ENCODE measurements at places on chromosomes 1 and 21. TPM values are rescaled to one million over a fixed set of nuclear protein-coding genes. Genes with fewer than 3 reads are reported as not detected.

DNA sequence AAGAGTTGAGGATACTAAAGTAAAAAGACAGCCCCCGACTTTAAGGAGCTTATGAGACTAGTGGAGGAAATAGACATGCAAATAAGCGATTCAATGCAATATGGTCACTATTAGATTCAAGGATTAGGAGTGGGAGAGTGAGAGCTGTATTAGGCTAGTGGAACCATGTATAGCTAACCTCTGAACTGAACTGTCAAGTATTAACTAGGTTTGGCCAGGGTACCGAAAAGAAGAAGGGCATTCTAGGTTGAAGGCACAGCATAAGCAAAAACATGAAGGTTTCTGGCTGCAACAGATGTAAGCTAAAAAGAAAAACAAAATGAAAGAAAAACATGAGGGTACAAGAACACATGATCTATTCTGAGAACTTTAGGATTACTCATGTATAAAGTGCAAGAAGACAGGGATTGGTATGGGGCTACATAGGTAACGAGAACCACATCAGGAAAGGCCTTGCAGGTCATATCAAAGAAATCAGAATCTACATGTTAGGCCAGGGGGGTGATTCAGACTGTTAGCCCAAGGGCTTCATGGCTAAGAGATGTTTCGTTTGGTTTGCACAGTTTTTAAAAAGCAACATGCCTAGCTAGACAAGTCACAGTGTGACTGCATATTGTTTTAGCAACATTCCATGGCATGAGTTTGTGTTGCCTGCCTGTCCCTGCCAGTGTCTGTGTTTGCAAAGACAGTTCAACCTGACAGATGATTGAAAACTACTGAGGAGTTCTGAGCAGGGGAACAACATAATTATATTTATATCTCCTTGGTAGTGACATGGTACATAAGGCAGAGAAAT is 54.4 kb upstream of the HAO2 start:
- no peak for DNase-seq

DNA sequence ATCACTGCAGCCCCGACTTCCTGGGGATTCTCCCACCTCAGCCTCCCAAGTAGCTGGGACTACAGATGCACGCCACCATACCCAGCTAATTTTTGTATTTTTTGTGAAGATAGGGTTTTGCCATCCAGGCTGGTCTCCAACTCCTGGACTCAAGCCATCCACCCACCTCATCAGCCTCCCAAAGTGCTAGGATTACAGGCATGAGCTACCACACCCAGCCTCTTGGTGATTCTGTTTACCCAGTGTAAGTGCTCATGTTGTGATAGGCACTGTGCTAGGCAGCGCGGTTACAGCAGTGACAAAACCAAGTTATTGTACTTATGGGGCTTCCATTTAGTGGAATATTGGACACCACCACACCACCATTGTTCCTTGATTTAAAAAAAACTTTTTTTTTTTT is 9.7 kb upstream of the STX12 start:
- DNase-seq, result no peak

DNA sequence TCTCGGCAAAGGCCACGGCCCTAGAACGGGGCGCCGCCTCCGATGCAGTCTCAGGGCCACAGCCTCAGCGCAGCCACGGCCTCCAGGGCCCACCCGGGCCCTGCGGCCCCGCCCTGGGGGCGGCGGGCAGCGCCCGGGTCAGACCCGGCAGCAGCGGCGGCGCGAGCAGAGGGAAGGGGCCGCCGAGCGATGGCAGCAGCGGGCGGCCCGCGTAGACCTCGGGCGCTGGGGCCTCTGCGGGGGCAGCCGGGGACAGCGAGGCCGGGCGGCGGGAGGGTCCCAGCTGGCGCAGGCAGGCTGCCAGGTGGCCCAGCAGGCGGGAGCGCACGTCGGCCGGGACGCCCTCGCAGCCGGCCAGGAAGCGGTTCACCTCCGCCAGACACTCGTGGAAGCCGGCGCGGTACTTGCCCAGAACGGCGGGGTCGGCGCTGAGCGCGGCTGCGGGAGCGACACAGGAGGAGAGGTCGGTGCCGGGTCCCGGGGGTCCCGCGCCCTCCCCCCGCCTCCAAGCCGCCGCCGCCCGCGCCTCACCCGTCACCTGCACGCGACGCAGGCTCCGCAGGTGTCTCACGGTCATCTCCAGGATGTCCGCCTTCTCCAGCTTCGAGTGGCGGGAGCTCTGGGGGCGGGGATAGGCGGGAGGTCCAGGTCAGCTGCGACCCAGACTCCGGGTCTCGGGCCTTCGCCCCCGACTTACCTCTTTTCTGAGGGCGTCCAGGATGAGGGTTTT is 737 bp downstream of the HES4 start:
- no peak for DNase-seq

- DNase-seq, result no peak
Observed at GRCh38 chr1:169184812-169185211, 78.3 kb downstream of the ATP1B1 start.

- no peak for DNase-seq
Observed at GRCh38 chr1:8693107-8693506, 124.3 kb downstream of the RERE start.

- peak; percentile 90 for DNase-seq
Observed at GRCh38 chr1:27504588-27505419, 14.8 kb upstream of the WASF2 start.

HCN3 gene
- 4.0 TPM for polyA plus RNA-seq

IFNAR1 gene
- 24.3 TPM for polyA plus RNA-seq

DNA sequence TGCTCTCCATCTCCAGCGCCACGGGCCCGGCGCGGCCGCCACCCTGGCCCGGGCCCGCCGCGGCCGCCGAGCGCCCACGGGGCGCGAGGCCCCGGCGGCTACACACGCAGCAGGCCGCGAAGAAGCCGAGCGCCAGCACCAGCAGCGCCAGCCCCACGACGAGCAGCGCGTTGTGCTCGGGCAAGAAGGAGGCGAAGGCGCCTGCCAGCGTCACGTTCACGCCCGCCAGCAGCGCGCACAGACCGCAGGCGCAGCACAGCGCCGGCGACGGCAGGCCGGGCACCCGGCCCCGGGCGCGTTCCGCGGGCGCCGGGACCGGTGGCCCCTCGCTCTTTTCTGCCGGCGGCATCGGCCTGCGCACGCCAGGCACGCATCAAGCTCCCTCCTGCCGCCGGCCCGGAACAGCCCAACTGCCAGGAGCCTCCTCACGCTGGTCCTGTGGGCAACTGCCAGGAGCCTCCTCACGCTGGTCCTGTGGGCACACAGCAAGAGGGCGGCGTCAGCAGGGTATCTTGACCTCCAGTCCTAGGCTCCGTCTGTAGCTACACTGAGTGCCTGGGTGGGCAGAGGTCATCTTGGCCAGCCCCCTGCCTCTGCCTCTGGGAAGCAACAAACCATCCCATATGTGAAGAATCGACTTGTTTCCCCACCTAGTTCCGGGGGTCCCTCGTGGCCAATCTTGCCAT is 18.1 kb downstream of the KNCN start:
- no peak for DNase-seq

- DNase-seq, result no peak
Observed at GRCh38 chr1:219383281-219383680, 209.6 kb downstream of the LYPLAL1 start.

DNA sequence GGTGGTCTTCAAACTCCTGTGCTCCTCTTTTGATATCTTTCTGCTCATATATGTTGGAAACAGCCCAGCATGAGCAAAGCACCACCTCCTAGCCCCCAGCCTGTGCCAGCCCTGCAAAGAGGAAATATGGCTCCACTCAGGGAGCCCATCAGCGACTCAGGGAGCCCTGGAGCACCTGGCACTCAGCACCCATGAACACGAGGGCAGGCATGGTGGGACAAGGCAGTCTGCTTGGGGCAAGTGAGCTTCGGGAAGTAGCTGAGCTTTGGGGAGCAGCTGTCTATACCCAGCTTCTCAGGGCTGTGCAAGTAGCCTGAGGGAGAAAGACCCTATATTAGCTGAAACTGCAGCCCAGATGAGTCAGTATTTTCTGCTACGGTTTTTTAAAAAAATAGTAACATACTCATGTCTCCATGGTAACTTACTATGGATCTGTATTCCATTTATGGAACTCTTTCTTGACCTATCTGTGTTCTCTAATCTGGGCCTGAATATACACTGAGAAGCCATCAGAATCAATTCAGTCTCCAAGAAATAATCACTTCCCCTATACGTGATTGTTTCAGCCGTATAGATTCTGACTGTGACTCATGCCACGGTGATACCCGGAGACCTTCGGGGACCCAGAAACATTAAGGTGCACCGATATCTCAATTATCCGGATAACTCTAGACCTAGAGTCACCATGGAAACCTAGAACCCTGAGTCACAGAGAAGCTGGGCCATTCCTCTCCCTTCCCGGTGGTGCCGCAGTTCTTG is 1.5 kb upstream of the ETS2 start:
- no peak for DNase-seq

DNA sequence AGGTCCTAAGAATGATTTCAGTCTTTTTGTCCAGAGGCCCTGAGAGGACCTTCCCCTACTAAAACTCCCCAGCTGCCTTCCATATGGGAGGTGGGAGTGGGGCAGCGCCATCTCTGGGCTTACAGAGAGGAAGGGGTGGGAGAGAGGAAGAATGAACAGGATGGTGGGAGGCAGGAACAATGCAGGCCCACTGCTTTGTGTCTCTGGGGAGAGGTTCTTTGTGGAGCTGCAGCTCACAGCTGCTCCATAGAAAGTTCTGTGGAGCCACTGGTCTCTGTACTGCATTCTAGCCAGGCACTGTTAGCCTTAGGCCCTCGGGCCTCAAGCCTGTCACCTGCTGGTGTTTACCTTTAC is 43.6 kb upstream of the A3GALT2 start:
- no peak for DNase-seq

DNA sequence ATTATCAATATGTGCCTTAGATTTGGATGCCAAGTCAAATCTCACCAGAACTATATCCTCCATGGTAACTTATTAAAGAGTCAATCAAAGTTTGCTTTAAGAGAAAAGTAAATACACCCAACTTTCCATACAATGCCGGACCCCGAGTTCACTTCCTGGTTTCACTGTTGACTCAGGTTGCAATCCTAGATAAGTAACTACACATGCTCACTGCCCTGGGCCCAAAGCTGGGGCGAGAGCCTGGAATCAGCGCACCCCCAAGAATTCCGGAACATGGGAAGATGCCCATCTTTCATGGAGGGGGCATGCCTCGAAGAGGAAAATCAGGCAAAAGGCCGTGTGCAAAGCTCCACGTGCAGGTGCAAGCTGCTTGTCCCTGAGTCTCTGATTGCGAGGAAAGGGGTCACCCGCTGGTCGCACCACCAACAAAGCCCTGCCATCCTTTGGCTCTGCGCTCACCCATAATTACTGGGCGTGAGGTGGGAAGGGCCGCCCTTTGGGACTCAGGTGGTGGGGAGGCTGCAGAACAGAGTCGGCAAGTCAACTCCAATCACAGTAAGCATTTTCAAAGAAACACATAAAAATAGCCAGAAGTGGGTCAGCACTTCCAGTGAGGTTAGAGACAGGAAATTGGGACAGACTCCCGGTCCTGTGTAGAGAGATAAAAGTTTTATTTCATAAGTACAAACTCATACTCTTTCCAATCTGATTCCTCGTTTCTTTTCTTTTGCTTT is 167.7 kb downstream of the TOMM20 start:
- no peak for DNase-seq

- DNase-seq, result no peak
Observed at GRCh38 chr21:45836268-45836655, 145.3 kb upstream of the COL6A1 start.

- DNase-seq, result no peak
Observed at GRCh38 chr1:168717906-168718891, 10.8 kb downstream of the DPT start.

S100B gene
- 10.1 TPM for polyA plus RNA-seq

GRCh38 chr1:45924736-45925135 is 121.3 kb downstream of the MAST2 start:
- DNase-seq, result no peak

DNA sequence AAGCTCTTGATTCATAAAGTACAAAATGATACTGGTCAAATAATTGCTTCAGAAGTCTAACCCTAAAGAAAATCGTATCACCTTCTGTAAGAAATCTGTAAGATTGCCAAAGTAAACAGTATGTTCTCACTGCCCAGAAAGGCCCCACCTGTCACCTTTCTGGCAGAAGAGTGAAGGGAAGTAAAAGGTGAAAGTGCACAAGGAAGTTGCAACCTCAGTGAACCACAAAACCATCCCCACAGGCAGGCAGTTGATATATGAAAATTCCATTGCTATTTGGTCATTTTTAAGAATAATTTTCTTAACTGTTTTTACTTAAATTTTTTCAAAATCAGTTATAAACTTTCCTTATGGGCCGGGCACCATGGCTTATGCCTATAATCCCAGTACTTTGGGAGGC is 48.5 kb upstream of the FBXO28 start:
- DNase-seq, result no peak

DNA sequence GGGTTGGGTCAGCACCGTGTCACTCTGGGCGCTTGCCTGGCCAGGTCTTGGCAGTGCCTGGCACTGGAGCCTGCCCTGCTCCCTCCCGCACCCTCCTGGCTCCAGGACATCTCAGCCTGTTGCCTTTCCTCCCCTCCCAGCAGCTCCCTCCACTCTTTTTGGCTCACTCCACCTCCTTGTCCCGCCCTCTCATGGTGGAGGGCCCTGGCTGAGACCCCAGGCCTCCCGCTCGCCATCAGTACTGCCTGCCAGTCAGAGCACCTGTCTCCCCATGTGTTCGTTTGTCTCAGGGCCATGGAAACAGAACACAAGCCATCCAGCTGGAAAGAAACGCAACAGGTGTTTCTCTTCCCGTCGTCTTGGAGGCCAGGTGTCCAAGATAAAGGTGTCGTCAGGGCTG is 61.0 kb downstream of the B3GALT5 start:
- DNase-seq, result no peak

GRCh38 chr1:175704621-175705020 is 38.8 kb downstream of the TNR start:
- DNase-seq, result no peak

GRCh38 chr1:219576931-219577730 is 35.8 kb downstream of the ZC3H11B start:
- DNase-seq, result no peak

GRCh38 chr1:10415211-10415930 is 14.9 kb upstream of the CENPS start:
- no peak for DNase-seq

PIK3CD gene
- 4.2 TPM for polyA plus RNA-seq

CTSK gene
- polyA plus RNA-seq, result 44.8 TPM

- DNase-seq, result no peak
Observed at GRCh38 chr1:44811234-44811633, 2.9 kb downstream of the BTBD19 start.

GRCh38 chr21:36654324-36654723 is 44.6 kb upstream of the SIM2 start:
- DNase-seq, result no peak

DNA sequence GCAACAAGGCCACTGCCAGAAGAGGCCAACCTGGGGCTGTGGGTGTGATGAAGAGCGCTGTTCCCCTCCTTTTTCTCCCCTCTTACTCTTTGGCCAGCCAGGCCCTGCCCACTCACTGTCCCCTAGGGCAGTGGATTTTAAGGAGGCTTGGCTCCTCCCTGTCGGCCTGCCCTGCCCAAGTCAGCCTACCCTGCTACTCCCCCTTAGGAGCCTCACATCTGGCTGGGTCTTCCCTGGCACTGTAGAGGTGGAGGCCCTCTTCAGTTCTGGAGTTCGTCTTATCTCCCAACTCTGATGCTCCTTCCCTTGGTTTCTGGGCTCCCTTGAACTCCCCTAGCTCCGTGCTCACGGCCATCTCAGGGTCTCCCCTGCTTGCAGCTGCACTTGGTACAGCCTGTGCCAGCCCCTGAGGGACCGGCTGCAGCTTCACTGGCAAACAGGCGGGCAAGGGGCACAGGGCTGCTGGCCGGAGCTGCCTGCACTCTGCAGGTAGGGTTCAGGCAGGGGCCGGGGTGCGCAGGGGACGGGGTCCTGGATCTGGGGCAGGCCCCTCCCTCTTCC is 4.0 kb downstream of the AMPD2 start:
- no peak for DNase-seq

GRCh38 chr1:214990619-214991018 is 91.9 kb upstream of the KCNK2 start:
- no peak for DNase-seq

GRCh38 chr21:34105947-34106541 is 32.7 kb downstream of the MRPS6 start:
- DNase-seq, result no peak
